ENCODE measurements at places on chromosomes 6 and 20. TPM values are rescaled to one million over a fixed set of nuclear protein-coding genes. Genes with fewer than 3 reads are reported as not detected.

- DNase-seq: no peak
Measured at GRCh38 chr6:155395339-155395738, 60.3 kb downstream of the NOX3 start.

- no peak for DNase-seq
Measured at GRCh38 chr20:4910951-4911350, 90.4 kb downstream of the SLC23A2 start.

Gene YWHAB
- total RNA-seq: 125 TPM

DNA sequence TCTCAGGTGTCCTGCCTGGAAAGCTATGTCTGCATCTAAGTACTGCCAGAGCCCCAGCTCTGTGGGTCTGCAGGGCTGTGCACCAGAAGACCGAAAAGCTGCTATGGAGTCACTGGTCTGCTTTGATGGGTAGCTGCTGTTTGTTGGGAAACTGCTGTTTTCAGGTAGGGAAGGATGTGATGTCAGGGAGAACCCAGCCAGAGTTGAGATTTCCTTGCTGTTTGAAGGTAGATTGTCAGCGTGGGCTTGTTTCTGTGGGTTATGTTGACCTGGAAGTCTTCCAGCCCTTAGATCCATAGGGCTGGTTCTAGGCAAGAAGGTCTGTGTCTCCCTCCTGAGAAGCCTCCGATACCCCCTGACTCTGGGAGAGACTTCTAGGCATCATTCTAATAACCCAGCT is 12.2 kb upstream of the SHLD1 start:
- no peak for DNase-seq

DNA sequence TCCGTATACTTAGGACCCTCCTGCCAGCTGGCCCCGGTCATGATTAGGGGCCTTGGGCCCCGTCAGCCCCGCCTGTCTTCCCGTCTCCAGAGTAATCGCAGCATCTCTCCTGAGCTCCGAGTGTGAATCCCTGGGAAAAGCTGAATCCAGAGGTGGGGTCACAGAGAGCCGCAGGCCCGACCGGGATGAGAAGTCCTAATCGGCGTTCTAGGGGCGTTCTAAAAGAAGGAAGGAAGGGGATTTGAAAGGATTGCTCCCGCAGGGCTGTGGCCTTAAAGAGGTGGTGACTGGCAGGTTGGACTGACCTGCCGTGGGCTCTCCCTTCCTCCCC is 371 bp downstream of the HMGN4 start:
- DNase-seq: no peak

Gene HTR1B
- total RNA-seq: not detected

DNA sequence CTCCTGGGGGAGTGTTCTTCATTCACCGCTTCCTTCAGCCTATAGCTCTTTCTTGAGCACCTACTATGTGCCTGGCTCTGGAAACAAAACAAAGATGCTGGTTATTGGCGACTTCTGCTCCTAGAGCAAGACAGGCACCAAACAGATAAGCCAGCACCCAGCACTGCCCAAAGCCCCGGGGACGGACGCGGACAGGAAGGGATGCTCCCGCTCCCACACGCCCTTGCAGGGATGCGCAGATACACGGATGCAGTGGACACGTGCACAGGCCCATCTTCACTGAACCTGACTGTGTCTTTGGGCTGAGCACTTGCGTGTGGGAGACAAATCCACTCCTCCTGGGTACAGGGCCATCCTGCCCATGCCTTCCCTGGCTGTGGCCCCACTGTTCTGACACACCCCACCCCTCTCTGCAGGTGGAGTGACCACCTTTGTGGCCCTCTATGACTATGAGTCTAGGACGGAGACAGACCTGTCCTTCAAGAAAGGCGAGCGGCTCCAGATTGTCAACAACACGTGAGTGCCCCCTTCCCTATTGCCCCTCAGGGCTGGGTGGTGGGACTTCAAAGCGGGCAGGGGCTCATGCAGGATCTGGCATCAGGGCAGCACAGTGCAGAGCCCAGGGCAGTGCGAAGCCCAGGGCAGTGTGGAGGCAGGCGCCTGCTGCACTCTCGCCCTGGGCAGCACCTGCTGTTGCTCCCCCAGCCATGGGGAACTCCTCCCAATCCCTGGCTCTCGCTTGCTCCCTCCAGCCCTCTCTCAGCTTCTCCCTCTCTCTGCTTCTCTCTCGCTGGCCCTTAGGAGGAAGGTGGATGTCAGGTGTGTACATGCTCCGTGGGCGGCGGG is 39.9 kb downstream of the SRC start:
- no peak for DNase-seq

DNA sequence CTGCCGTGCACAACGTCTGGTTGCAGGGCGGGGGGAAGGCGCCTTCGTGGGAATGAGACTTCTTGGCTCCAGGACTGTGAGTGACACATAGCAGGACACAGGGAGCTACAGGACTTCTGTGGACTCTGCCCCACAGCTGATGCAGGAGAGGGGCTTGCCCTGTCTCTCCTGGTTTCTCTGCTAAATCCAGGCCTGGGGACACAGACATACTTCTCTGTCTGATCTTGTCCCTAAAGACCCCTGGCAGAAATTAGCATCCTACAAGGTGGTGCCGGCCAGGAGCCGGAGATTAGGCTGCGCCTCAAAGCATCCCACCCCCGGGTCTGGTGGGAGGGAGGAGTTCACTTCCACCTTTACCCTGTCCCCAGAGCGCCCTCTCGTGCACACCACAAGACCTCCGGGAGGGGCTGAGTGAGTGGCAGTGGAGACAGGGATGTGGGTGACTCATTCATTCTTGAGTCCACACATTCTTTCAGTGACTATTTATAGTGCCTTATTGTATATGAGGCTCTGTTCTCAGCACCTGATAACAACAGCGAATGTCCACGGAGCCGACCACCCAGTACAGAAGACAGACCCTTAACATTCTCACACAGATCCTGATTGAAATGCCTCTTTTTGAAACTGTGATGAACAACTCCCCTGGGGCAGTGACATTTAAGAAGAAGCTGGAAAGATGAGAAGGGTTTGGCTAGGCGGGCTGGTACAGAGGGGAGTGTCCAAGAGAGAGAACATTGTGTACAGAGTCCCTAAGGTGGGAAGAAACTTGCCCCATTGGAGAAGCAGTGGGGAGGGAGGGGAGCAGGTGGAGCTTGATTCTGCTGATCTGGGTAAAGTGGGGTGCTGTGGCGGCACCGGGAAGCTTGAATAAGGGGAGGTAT is 39.0 kb downstream of the GMPR start:
- DNase-seq: peak; percentile 85

Gene C6orf120
- 15.3 TPM for total RNA-seq

All from MG63 (cell line).